Posterior vena cava (tissue), 2 donors: ENCODE measurements at places on chromosomes 16 and 17. TPM values are rescaled to one million over a fixed set of nuclear protein-coding genes. Genes with fewer than 3 reads are reported as not detected.

Gene CSH2
- total RNA-seq, result not detected

Gene PRR29
- total RNA-seq, result 0.69 TPM

Gene SLC52A1
- not detected for total RNA-seq

Gene SLC16A5
- 6.1 TPM for total RNA-seq

Gene BCO1
- total RNA-seq, result not detected

Gene MMP15
- 5.8 TPM for total RNA-seq

Gene RGS9
- total RNA-seq, result 7.3 TPM
